NCI-H1048 (cell line): ENCODE measurements at places on chromosomes 16 and 17.

DNA sequence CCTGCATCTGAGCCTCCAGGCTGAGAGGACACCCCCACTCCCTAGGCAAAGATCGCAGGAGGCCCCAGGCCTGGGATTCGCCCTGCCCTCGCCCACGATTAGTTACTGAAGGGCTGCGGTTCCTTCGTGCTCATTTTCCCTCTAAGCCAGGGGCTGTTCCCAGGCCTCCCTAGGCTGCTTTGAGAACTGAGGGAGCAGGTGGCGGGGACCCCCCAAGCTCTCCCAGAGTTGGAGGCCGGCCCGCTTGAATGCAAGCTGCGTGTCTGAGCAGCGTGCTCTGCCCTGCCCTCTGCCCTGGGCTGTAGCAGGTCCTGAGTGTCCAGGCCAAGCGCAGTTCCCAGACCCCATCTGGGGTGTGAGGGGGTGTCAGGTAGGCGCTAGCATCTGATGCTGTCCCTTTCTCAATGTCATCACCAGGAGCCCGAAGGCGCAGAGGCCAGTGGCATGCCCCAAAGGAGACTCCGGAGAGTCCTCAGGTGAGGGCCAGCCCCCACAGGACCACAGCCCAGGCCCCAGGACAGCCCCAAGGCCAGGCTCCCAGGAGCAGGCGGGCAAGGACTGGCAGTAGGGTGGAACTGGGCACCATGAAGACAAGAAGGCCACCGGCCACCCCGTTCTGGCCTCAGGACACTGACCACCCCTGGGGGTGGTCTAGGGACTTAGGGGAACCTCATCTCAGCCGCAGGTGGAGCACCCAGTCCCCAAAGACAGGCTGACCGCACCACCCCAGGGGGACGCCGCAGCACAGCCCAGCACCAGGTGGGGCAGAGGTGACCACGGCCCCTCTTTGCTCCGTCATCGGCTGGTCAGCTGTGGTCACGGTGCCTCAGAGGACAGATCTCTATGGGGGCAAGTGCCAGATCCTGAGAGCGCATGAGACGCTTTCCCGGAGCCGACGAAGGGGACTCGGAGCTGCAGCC, 14.6 kb downstream of the ENDOV start:
- DNase-seq = no peak

DNA sequence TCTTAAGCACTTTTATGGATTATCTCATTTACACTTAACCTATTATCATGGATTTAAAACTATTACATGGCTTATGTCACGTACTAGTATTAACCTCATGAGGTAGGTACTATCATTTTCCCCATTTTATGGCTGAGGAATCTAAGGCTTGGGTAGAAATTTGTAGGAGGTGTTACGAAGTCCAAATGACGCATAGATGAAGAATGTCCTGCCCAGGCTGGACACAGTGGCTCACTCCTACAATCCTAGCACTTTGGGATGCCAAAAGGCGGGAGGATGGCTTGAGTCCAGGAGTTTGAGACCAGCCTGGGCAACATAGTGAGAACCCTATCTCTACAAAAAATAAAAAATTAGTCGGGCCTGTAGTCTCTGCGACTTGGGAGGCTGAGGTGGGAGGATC, 4.8 kb upstream of the C1QL1 start:
- no peak for DNase-seq

GRCh38 chr16:67979955-67980678, at the start of gene DPEP3:
Gene DPEP3, minus strand, starts transcription at chr16:67980499. Its CDS starts 119 bp downstream, at chr16:67980380.
- DNase-seq = no peak

DNA sequence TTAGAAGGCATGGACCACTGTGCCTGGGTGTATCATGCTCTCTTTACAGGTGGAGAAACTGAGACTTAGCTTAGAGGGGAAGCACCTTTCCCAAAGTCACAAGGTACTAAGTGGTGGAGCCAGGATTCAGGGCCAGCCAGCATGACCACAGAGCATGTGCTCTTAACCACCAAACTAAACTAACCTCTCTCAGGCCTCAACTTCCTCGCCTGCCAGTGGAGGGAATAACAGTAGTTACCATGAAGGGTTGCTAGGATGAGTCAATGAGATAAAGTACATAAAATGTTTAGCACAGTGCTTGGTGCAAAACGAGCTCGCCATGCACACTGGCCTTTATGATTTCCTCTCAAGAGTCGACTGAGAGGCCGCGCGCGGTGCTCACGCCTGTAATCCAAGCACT, 6.4 kb upstream of the MYO1C start:
- no peak for DNase-seq

DNA sequence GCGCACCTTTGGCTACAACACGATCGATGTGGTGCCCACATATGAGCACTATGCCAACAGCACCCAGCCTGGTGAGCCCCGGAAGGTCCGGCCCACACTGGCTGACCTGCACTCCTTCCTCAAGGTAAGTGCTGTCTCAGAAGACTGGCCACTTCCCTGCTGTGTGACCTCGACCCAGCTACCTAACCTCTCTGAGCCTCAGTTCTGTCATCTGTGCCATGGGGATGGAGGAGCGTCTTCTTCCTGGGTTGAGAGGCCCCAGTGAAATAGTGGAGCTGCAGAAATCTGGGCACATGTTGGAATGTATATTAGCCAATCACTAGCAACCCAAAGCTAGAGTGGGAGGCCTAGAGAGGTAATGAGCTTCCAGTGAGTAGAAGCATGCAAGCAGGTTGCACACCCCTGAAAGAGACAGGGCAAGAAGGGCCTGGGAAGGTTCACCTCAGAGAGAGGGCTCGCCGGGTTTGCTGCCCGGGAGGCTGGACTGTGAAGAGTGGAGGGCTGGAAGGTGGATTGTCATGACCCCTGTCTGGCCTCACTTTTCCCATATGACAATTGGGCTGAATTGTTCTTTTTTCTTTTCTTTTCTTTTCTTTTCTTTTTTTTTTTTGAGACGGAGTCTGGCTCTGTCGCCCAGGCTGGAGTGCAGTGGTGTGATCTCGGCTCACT, 521 bp downstream of the SLC12A3 start:
- no peak for DNase-seq

GRCh38 chr16:15439102-15439501, 4.7 kb downstream of the BMERB1 start:
- no peak for DNase-seq

DNA sequence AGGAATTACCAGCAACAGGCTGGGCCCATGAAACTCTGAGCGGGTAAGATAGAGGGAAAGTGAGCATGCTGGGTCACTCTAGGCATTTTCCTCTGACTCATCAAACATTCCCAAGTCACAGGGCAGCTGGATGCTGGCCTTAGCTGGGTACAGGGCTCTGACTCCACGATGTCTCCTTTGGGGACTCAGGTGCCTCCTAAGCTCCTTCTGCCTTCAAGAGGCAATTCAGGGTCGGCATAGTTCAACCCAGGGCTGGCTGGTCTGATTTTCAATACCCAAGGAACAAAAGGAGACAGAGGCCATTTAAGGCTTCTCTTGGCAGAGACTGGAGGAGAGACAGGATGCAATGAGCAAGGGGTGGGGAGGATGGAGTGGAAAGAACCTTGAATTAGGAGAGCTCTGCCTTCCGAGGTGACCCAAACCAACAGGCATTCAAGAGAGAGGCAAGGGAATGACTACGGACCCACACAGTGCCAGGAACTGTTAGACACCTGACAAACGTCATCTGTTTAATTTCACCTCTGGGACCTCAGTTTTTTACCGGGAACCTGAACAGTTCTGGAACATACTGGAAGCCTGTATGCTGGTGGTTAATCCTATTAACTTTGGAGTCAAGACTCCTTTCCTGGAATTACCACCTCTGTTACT, 910 bp downstream of the WBP2 start:
- no peak for DNase-seq

DNA sequence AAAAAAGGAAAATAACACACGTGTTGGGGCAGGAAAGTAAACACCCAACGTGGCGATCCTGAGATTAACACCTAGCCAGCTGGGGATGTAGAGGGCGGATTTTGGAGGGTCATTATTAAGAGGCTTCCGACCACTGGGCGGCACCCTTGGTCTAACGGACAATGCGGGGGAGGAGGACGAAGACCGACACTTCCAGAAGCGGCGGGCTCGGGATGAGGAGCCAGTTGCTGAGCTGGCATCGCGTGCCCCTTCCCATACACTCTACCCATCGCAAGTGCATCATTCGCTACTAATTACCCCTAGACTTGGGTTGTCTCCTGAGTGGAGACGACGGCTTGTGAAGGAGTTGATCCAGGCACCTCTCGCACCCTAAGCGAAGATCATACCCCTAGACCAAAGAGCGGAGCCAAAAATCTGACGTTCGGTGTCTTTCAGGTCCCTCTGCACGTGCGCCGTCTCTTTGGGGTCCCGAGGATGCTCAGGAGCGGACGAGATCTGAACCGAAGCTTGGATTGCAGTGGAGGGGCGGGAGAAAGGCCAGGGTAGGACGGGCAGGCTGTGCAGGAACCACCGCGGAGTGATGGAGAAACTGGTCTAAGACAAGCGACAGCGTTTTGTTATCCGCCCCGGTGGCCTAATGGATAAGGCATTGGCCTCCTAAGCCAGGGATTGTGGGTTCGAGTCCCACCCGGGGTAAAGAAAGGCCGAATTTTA, 17.6 kb downstream of the ZNF213 start:
- DNase-seq = peak; percentile 8

DNA sequence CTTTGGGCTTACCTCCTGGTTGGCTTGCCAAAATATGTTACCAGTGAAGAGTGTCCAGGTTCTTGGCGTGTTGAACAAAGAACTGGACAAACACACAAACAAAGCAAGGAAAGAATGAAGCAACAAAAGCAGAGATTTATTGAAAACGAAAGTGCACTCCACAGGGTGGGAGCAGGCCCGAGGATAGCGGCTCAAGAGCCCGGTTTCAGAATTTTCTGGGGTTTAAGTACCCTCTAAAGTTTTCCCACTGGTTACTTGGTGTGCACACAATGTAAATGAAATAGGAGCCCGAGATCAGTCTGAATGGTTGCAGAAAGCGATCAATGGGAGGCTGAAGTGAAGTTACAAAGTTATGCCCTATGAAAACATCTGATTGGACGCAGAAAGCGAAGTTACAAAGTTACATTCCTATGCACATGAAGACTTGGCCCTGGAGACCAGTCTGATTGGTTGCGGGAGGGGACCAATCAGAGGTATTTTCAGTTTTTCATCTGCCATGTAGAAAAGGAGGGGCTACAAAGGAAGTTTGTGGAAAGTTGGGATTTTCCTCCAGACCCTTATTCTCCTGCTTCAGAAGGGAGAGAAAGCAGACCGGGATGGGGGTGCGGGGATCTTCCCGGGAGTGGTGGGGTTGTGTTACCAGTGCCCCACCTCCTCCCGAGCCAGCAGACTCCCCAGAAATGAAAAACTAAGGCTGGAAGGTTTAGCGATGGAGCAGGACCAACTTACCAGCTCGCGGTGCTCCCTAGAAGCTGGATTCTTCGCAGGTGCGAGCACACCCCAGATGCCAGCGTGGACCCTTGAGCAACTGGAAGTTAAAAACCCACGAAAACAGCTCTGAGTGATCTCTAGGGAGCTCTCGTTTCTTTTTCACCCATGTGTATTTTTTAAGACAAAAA, at the start of gene SLFN12:
SLFN12 (minus strand) TSS at position 325 of the 899 bp plus-strand sequence. CDS start 9,472 bp downstream, outside the sequence.
- no peak for DNase-seq

- no peak for DNase-seq
Observed at GRCh38 chr17:53316073-53316472, 506.7 kb upstream of the KIF2B start.

- no peak for DNase-seq
Observed at GRCh38 chr16:50442221-50442620, 73.4 kb upstream of the BRD7 start.

GRCh38 chr16:31135535-31136286, at the start of gene PRSS8:
Gene PRSS8, minus strand, starts transcription at chr16:31135727. Its CDS starts 229 bp downstream, at chr16:31135498.
- DNase-seq = no peak

DNA sequence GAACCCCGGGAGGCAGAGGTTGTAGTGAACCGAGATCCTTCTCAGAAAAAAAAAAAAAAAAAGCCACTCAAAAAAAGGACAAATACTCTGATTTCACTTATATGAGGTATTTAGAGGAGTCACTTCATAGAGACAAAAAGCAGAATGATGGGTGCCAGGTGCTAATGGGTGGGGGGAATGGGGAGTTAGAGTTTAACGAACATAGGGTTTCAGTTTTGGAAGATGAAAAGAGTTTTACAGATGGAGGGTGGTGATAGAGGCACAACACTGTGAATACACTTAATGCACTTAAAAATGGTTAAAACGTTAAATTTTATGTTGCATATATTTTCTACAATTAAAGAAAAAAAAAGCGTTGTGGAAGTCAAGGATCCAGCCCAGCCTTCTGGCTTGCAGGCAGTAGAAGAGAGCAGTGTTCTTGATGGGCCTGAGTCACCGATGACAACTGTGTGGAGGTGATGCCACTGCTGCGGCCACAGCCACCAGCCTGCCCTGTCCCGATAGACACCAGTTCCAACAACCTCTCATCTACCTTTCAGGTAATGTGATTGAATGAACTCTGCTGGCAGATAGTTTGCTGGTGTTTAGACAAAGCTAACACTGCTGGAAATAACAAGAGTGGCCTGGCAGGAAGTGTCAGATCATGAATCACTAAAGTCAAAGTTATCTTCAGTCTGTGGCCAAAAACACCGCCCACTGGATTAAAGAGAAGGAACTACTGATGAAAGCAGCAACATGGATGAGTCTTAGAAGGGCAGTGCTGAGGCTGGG, 49.9 kb upstream of the COX10 start:
- DNase-seq = no peak

DNA sequence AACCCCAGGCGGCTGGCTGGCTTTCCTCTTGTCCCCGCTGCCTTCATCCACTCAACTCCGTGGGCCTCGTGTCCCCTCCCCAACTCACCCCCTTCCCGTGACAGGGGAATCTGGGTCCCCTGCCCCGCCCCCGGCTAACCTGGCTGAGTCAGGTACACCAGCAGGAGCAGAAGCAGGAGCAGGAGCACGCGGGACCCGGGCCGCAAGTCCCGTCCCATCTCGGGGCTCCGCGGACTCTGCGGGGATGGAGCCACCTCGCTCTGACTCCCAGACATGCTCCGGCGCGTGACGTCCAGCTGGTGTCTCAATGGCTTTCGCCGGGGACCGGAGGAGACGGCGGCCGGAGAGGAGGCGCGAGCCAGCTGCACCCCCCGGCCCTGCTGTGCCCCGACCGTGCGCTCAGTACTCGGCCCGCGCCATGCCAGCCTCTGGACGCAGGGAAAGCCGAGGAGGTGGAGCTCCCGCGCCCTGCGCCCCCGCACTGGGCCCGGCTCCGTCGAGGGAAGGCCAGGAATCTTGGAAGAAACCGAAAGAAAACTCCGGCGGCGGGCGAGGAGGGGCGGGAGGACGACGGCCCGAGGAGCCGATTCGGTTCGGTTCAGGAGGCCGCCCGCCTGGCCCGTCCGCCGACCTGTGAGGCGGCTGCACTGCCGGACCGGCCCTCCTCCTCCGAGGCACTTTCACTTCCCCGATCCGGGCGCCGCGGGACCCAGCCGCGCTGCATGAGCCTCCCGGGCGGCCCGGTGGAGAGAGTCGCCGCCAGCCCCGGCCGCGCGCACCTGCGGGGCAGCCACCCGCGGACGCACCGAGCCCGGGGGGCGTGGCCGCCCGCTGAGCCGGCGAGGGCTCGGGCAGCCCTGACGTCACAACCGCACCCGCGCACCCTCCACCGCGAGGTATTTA, at the start of the genes CXCL16 and ZMYND15:
CXCL16 (minus strand) TSS at position 807 of the 903 bp plus-strand sequence; CDS start at position 218, 589 bp downstream.
ZMYND15 (plus strand) TSS at position 712 of the 903 bp plus-strand sequence. CDS start 716 bp downstream, outside the sequence.
- no peak for DNase-seq

DNA sequence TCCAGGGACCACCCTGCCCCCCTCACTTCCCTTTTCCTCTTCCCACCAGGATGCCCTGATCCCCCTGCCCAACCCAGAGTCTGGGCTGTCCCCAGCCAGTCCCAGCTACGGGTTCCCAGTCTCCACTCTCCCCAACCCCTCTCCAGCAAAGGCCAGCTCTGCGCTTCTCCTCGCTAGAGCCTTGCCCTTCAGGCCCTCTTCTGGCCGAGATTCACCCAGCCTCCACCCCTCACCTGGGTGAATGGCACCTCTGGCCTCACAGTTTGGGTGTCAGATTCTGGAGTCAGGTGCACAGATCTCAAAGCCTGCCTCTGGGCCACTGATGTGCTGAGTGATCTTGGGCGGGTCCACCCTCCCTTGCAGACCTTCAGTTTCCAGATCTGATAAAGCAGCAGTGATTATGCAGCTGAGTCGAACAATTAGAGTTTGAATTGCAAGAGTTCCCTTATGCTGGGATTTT, 185.6 kb upstream of the TNRC6C start:
- DNase-seq = no peak
